ENCODE measurements at places on chromosomes 12 and 14. TPM values are rescaled to one million over a fixed set of nuclear protein-coding genes. Genes with fewer than 3 reads are reported as not detected.

The OR6C2 gene
- total RNA-seq: not detected

The EXOC3L4 gene
- total RNA-seq: not detected

The HOXC9 gene
- total RNA-seq: not detected

GRCh38 chr14:64605926-64606685 is 56.3 kb downstream of the PPP1R36 start:
- H3K4me1 ChIP-seq: no peaks in the 10 kb centered on the region
- no peak overlapping the region for H3K27ac ChIP-seq
- H3K36me3 ChIP-seq: no peaks in the 10 kb centered on the region
- no peak for DNase-seq

The BICDL1 gene
- 63.4 TPM for total RNA-seq

The TMEM233 gene
- not detected for total RNA-seq

DNA sequence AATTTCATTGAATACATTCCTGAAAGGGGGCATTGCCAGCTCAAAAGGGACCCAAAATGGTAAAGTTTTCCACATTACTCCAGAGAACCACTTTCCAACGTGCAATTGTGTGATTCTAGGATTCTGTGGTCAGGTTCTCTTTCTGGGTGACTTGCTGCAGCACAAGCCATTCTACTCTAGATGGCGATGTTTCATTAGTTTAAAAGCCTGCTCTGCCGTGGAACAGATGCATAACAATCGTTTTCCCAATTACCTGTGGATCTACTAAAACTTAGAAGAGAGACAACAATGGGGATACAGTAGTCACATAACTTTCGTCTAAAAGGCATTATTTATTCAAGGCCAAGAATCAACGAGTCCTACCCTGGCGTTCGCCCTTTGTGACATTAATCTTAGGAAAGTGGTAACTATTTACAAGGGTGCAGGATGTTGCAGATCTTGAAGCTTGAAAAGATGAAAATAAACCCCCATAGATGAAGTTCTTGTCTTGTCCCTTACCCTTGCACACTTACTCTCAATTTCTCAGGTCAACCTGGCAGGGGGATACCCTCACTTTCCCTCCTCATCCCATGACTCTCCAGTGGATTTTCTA is 400.9 kb downstream of the SNAPC1 start:
- H3K4me3 ChIP-seq: no peak overlapping the region
- DNase-seq: no peak
- H3K36me3 ChIP-seq: no peaks in the 10 kb centered on the region
- H3K27ac ChIP-seq: no peak overlapping the region
- H3K27me3 ChIP-seq: no peaks in the 10 kb centered on the region
- H3K4me1 ChIP-seq: no peaks in the 10 kb centered on the region

DNA sequence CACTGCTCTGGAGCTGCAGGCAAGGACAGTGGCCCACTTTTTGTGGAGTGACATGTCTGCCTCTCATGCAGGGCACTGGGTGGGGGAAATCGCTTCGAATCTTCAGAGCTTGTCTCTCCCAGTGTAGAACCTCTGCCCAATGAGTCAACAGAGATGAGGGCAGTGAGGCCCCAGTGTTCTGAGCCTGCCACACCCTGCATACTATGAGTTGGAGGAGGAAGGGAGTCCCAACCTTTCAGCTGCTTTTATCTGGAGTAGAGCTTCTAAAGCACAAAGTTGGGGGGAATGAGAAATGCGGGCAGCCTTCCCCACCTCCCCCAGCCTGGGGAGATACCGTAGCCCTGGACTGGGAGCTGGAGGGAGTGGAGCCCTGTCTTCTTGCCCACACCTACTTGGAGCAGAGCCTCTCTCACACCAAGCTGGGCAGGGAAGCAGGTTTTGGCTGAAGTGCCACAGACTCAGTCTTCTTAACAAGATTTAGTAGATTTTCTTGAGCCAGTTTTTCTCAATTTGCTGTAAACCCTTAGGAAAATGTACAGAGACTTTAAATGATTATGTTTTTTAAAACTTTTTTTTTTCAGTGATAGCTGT is 159.1 kb downstream of the ADGRD1 start:
- H3K4me1 ChIP-seq: no peaks in the 10 kb centered on the region
- H3K4me3 ChIP-seq: no peak overlapping the region
- no peak for DNase-seq
- no peaks in the 10 kb centered on the region for H3K36me3 ChIP-seq
- H3K27ac ChIP-seq: no peak overlapping the region

GRCh38 chr12:11238275-11238674 is 31.2 kb downstream of the PRB3 start:
- H3K27me3 ChIP-seq: no peaks in the 10 kb centered on the region
- no peak overlapping the region for H3K27ac ChIP-seq
- H3K4me1 ChIP-seq: no peaks in the 10 kb centered on the region
- DNase-seq: no peak
- H3K36me3 ChIP-seq: no peaks in the 10 kb centered on the region

DNA sequence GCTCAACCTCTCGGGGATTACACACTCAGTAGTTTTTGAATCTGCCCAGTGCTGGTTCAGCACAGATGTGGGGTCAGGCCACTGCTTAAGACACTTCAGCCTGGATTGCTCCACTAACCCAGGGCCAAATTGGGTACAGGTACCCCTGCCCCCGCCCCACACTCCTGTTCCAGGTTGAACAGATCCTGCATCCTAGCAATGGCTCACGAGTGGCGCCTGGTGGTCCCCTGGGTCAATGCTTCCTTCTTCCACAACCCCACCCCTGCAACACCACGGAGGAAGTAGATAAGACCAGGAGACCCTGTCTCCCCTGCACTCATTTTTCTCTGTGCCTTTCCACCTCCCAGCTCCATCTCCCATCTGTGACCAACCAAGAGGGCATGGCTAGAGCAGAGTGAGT is 108.4 kb downstream of the ESRRB start:
- H3K4me3 ChIP-seq: no peak overlapping the region
- no peaks in the 10 kb centered on the region for H3K27me3 ChIP-seq
- H3K27ac ChIP-seq: no peak overlapping the region
- no peaks in the 10 kb centered on the region for H3K4me1 ChIP-seq
- no peak for DNase-seq

Data from naive thymus-derived CD4-positive, alpha-beta T cell (primary cell).